Pancreas (tissue), 10 donors: ENCODE measurements at places on chromosomes 16 and 17. TPM values are rescaled to one million over a fixed set of nuclear protein-coding genes. Genes with fewer than 3 reads are reported as not detected.

DNA sequence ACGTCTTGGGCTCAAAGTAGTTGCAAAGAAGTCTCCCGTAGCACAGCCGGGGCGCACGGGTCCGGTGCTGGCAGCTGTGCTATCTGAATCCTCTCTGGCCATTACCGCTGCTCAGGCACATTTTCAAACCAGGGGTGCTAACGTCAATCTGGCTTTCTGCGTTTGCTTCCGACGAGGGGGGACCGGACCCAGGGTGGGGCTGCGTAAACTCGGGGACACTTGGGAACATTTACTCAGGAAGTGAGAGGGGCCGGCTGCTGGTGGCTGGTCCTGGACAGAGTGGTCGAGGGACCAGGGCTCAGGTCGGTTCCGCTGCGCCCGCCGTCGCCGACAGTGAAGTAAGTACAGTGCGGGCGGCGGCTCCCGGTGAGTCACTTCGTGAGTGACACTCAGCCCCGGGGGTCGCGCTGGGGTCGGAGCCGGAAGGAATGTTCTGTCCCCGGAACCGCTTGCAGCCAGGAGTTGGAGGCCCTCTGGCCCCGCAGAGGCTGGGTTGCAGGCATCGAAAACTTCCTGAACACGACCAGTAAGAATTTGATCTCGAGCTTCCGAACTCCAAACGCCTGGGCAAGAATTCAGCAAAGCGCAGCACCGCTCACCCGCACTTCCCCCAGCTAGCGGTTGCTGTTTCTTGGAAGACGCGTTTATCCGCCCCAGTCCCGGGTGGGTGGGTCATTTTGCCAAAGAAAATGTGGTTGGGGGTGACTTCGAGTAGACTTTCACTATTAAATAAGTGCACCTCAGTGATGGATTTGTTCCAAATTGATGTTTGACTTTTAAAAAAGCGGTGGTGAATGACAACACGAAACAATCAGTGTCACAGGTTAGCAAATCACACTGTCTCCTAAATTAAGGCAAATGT, 1.4 kb upstream of the HS3ST3B1 start:
- DNase-seq: peak; percentile 33
- peaks cover 10% of the 10 kb centered on the region for H3K4me1 ChIP-seq
- no peaks in the 10 kb centered on the region for H3K36me3 ChIP-seq
- H3K27me3 ChIP-seq: no peaks in the 10 kb centered on the region
- no peak overlapping the region for H3K27ac ChIP-seq
- H3K4me3 ChIP-seq: no peak overlapping the region

CIAPIN1 gene
- 14.5 TPM for total RNA-seq

DNA sequence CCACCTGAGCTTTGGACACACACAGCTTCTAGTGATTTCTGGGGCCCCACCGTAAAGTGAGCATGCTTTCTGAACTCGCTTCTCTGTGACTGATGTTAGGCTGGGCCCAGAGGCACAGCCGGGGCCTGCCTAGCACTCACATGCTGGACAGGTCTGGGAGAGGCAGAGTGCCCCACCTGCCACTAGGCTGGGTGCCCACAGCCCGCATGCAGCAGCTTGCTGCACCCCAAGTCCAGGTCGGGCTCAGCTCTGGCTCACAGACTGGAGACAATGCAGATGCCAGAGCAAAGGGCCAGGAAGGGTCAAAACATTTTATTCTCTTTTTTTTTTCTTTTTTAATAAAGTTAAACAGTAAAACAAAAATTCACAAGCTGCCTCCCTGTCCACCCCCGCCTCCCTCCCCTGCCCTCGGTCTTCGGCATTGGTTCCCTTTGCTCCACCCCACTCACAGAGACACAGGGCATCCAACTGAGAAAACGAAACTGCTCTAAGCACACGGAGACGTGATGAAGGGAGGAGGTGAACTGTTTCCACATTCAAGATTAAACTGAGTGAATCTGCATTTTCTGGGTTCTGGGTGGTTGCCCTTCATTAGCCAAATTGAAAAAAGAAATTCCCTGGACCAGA, 9.7 kb downstream of the CNP start:
- no peak overlapping the region for H3K27ac ChIP-seq
- H3K4me1 ChIP-seq: peaks cover 30% of the 10 kb centered on the region

ABCA8 gene
- total RNA-seq: 0.88 TPM

HOXB1 gene
- not detected for total RNA-seq

DNA sequence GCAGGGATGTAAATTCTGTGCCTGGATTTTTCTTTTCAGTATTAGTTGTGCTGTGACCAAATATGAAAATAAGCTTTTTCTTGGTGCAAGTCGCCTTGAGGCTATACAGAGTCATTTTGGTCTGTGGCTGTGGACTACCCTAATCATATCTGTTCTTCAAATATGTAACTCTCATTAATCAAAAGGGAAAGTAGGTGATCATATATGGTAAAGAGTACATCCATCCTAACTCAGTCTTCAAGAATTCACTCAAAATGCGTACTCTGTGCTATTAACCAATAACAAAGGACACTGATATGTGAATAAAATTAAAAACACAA, 2.6 kb downstream of the CPD start:
- H3K4me3 ChIP-seq: peak overlapping the region; percentile 88
- H3K36me3 ChIP-seq: no peaks in the 10 kb centered on the region
- DNase-seq: no peak
- H3K4me1 ChIP-seq: peaks cover 37% of the 10 kb centered on the region
- H3K27ac ChIP-seq: no peak overlapping the region

GRCh38 chr16:17591655-17592405, 121.1 kb upstream of the XYLT1 start:
- DNase-seq: no peak
- no peaks in the 10 kb centered on the region for H3K4me1 ChIP-seq
- H3K27ac ChIP-seq: no peak overlapping the region
- no peak overlapping the region for H3K4me3 ChIP-seq

HOXB13 gene
- not detected for total RNA-seq

SLC7A6 gene
- total RNA-seq: 5.4 TPM

INO80E gene
- 33.5 TPM for total RNA-seq

- H3K27ac ChIP-seq: no peak overlapping the region
- H3K4me1 ChIP-seq: no peaks in the 10 kb centered on the region
- no peak overlapping the region for H3K4me3 ChIP-seq
- no peaks in the 10 kb centered on the region for H3K27me3 ChIP-seq
- no peak for DNase-seq
Measured at GRCh38 chr16:50229149-50229726, 37.1 kb upstream of the ADCY7 start.

- no peaks in the 10 kb centered on the region for H3K27me3 ChIP-seq
- peaks cover 15% of the 10 kb centered on the region for H3K4me1 ChIP-seq
- DNase-seq: no peak
- H3K4me3 ChIP-seq: peak overlapping the region; percentile 13
- peak overlapping the region; percentile 83 for H3K27ac ChIP-seq
Measured at GRCh38 chr17:83090444-83091256, 11.2 kb downstream of the METRNL start.

GRCh38 chr17:37714897-37715296, 30.0 kb downstream of the HNF1B start:
- H3K4me1 ChIP-seq: peaks cover 73% of the 10 kb centered on the region
- DNase-seq: no peak
- peak overlapping the region; percentile 68 for H3K27ac ChIP-seq
- no peaks in the 10 kb centered on the region for H3K27me3 ChIP-seq
- no peak overlapping the region for H3K4me3 ChIP-seq
- H3K36me3 ChIP-seq: no peaks in the 10 kb centered on the region

COX11 gene
- total RNA-seq: 15.4 TPM

GAN gene
- 3.6 TPM for total RNA-seq

DNA sequence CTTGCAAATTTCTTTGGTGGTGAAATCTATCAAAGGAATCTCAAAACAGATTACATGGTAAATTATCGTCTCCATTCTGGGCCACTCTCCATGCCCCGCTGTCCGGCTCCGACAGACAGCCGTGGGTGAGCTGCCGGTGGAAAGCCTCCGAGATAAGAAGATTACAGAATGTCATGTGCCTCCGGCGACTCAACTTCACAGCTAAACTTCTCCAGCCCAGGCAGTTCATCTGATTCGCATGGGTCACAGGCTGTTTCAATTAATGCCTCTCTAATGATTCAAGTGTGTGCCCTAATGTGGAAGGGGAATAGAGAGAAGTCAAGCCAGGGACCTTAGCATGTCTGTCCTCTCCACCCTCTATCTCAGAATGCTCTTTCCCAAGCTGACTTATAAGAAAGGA, 520.8 kb upstream of the ZFHX3 start:
- H3K36me3 ChIP-seq: no peaks in the 10 kb centered on the region
- no peak overlapping the region for H3K4me3 ChIP-seq

DNA sequence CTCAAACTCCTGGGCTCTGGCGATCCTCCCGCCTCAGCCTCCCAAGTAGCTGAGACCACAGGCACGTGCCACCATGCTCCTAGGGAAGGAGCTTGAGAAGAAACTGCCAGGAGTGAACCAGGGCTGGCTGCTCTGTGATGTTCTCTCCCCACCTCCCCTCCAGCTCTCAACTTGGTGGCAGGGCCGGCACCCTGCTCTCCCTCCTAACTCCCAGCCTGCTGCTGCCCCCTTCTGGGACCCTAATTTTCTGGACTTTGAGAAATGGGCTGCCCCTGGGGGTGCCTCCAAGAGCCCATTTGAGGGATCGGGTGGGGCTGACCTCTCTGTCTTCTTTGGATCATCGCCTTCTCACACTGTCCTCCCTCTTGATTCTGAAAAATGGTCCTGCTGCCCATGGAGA, 14.9 kb upstream of the STAT3 start:
- H3K36me3 ChIP-seq: no peaks in the 10 kb centered on the region
- no peak overlapping the region for H3K4me3 ChIP-seq
- peaks cover 11% of the 10 kb centered on the region for H3K4me1 ChIP-seq
- H3K27me3 ChIP-seq: no peaks in the 10 kb centered on the region
- H3K27ac ChIP-seq: no peak overlapping the region
- DNase-seq: no peak

- DNase-seq: no peak
- no peaks in the 10 kb centered on the region for H3K27me3 ChIP-seq
- H3K4me1 ChIP-seq: no peaks in the 10 kb centered on the region
- H3K27ac ChIP-seq: no peak overlapping the region
Measured at GRCh38 chr17:71764505-71764904, 356.3 kb upstream of the SOX9 start.

EFCAB5 gene
- 0.38 TPM for total RNA-seq

TRPV3 gene
- total RNA-seq: 0.53 TPM

GRCh38 chr16:57755726-57756423, 20.3 kb downstream of the KATNB1 start:
- peaks cover 14% of the 10 kb centered on the region for H3K36me3 ChIP-seq
- H3K27ac ChIP-seq: no peak overlapping the region
- no peaks in the 10 kb centered on the region for H3K4me1 ChIP-seq
- no peak overlapping the region for H3K4me3 ChIP-seq
- DNase-seq: no peak
